ENCODE measurements at places on chromosomes 7 and 10.

- DNase-seq: no peak
These were observed 69.7 kb downstream of the CYP51A1 start for GRCh38 chr7:92064438-92065029.

- DNase-seq: no peak
These were observed 21.7 kb downstream of the SCD start for GRCh38 chr10:100368721-100369120.

DNA sequence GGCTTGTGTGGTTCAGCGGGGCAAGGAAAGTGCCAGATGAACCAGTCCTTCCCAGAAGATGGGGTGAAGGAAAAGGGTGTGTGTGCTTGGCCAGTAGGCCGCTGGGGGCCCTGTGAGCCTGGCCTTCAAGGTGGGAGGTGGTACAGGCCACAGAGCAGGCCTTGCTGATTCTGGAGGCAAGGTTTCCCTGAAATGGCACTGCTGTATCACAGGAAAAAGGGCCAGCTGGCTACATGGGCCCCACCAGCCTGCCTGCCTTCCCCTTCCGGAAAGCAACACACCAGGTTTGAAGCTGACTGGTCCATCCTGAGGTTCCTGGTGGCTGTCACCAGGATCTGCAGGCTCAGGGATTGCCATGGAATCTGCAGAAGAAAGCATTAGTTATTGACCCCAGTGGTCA lies 12.5 kb downstream of the MMRN2 start:
- no peak for DNase-seq

GRCh38 chr10:5466451-5467206 lies 32.7 kb downstream of the CALML5 start:
- peak; percentile 89 for DNase-seq

GRCh38 chr7:25313526-25313925 lies 85.2 kb upstream of the NPVF start:
- no peak for DNase-seq

GRCh38 chr7:32093415-32094408 lies 23.5 kb upstream of the PDE1C start:
- no peak for DNase-seq

- DNase-seq: no peak
These were observed 8.3 kb upstream of the ARHGAP12 start for GRCh38 chr10:31936933-31937332.

- no peak for DNase-seq
These were observed 56.6 kb upstream of the BET1 start for GRCh38 chr7:94060752-94061151.

GRCh38 chr10:68598978-68599770 lies 39.0 kb downstream of the TET1 start:
- peak; percentile 73 for DNase-seq

DNA sequence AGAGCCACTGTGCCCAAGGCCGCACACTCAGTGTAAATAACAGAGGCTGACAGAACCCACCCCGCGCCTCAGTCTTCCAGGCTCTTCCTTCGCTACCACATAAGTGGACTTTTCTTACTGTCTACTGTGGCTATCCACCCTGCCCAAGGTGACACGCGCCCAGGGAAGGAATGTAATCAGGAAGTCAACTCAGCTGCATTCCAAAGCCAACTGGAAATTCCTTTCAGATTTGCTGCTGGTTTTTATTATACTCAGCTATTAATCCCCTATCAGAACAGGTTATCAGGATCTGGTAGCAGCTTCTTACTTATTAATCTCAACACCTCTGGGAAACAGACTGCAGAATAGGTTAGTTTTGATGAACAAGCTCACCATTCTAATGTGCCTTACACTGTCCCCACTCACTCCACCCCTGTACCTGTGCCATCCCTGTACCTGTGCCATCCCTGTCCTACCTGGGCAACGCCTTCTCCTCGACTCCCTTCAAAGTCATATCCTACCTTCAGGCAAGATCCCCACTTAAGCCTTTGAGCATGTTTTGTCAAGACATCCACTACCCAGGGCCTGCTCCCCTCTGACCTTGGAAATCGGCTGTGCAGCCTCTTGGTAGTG lies 90.7 kb downstream of the NHLRC2 start:
- no peak for DNase-seq

GRCh38 chr7:121525155-121525819 lies 129.2 kb upstream of the FAM3C start:
- no peak for DNase-seq

GRCh38 chr10:73889014-73889413 lies 14.7 kb upstream of the CAMK2G start:
- DNase-seq: peak; percentile 66

DNA sequence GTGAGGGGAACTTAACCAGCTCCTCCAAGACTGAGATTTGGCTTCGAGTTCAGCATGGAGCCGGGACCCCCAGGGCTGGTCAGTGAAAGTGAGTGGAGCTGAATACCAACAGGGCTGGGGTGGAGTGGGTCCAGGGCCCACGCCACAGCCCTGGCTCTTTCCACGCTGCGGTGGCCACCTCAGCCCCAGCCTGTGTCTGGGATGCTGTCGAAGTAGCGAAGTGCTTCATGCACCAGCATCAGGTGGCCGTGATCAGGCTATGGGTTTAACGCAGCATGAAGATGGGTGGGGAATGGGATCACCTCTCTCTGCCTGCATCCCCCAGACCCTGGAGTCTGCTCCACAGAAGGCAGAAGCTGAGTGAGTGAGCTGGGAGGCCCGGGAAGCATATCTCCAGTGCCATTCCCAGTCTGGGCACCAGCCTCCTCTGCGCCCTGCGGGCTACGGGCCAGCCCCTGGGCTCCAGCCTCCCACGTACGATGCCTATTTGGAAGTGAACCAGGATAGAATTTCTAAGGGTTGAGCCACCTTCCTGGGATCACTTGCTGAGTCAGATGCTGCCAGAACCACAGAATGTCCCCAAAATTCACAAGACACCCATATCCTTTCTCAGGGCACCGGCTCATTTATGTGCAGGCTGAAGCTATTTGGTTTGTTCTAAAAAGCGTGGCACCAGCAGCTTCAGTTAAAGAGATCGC lies 131.1 kb upstream of the CHST15 start:
- no peak for DNase-seq

GRCh38 chr7:108066486-108066885 lies 63.5 kb upstream of the LAMB1 start:
- no peak for DNase-seq

GRCh38 chr7:70571403-70571934 lies 560.5 kb upstream of the GALNT17 start:
- DNase-seq: peak; percentile 49

- DNase-seq: no peak
These were observed 75.3 kb downstream of the HIBADH start for GRCh38 chr7:27587429-27587828.

- peak; percentile 57 for DNase-seq
These were observed 244.8 kb downstream of the BAMBI start for GRCh38 chr10:28922127-28922526.

- no peak for DNase-seq
These were observed 25.7 kb upstream of the LOXL4 start for GRCh38 chr10:98293550-98294269.

DNA sequence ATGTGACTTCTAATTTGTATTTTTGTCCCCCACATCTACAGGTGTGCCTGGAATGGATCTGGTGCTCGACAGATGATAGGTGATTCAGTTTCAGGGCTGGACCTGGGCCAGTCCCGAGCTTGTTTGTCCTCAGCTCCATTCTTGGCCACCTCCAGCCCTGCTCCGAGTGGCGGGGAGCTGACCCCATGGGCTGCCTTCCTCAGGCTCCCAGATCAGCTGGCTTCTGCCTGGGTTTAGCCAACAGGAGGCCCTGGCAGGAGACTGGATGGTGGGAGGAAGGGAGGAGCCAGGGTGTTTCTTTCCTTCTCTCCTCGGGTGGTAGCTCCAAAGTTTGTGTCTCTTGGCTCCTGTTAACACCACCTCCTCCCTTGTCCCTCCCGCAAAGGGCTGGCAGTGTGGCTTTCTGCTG lies 75.2 kb downstream of the CDH23 start:
- no peak for DNase-seq

DNA sequence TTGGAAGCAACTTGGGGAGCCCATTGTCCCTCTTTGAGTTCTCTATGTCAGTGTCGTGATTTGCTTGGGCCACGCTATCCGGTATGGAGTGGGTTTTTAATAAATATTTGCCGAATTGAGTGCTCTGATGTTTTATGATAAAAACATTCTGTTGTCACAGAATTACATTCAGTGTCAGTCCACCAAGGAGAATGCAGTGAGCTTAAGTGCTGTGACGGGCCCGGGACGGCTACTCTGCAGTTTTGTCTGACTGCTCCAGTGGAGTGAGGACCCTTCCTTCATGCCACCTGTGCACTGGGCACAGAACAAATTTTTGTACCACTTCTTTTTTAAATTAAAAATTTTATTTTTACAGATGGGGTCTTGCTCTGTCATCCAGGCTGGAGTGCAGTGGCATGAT lies 76.0 kb downstream of the CARD11 start:
- DNase-seq: no peak

DNA sequence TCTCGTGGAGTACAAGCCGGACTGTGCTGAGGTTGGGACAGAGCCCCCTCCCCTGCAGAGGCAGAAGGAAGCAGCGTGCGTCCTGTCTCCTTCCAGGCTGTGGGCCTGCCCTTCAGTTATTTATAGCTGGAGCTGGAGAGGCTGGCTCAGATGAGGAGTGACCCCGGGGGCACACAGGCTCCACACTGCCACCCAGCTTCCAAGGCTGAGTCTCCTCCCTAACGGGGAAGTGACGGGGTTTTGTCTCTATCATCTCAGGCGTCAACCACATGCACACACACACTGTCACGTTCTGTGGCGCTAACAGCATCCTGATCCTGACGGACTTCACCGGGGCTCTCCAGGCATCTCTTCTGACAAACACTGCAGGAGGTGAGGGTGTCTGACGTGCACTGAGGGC lies 25.4 kb downstream of the AMZ1 start:
- peak; percentile 59 for DNase-seq

DNA sequence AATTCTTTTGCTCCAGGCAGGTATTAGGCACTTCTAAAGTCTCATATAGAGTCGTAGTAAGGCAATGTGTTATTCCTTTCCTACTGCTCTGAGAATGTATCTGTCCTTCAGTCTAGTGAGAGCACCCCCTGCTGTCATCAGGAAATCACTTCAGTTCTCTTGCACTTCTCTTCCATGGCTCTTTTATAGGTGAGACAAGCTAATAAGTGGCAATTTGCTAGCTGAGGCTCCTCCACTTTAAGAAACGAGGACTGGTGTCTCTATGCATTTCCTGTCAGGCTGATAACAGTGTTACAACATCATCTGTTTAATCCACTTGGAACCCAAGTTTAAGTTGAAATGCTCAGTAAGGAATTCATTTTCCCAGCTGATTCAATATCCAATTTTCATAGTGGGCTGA lies 350.6 kb downstream of the TFEC start:
- peak; percentile 70 for DNase-seq

DNA sequence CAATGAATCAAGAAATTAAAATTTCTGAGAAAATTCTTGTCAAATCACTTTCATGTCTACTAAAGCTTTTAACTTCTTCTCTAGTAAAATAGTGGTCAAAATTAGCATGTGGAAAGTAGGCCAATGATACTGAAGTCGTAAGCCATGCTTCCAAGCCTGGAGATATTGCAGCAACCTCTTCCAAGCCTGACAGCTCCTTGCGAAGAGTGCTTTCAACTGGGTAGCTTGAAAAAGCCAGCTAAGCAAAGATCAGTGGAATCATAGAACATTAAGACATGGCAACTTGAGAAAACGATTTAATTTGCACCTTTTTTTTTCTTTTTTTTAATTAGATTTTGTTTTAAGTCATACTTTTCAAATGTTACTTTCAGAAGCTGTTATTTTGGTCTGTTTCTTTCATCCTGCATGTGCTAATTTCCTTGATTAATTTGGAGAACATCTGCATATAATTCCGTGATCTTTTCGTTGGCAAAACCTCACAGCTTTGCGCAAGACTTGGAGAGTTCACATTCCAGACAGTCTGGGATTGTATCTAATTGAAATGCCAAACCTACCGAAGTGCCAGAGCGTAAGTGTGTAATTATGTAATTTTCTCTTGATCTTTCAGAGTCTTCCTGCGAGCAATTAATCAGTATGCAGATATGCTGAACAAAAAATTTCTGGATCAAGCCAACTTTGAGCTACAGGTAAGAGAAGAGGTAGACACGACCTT lies 142.2 kb upstream of the INSYN2A start:
- DNase-seq: no peak

- DNase-seq: no peak
These were observed 64.9 kb upstream of the PITRM1 start for GRCh38 chr10:3237530-3237929.

GRCh38 chr7:2444476-2444875 lies 31.7 kb downstream of the GRIFIN start:
- no peak for DNase-seq

DNA sequence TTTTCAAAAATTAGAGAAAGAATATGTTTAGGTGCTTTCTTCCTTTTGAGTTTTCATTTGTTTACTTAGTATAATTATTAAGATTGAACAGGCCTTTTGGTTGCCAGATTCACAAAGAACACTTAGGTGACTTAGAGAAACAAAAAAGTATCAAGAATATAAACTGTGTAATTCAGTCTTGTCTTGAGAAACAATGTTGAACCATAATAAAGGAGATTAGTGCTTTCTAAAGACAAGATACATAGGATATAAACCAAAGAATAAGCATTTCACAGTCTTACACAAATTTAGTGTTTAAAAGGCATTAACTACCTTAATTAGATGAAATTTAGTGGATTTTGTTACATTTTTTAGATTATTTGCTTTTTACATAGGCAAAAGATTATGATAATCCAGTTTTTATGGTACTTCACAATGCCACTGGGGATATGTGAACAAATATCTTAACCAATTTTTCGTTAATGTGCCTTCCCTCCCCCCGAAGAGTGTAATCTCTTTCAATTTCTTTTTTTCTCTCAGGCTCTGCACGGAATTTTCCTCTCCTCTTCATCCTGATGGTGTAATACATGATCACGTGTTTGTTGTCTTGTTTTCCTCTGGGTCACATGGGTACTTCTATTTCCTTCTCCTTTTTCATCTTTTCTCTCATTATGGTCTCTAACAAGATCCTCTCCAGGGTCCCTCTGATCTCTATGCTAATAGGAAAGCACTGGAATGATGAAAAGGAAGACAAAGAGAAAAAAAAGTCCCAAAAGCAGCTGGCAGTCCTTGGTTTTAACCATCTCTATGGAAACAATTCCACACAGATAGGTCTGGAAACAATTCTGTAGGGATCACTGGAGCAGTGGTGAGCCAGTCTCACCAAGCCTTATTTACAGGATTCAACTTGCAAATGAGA lies 3.7 kb upstream of the HNRNPH3 start:
- no peak for DNase-seq

DNA sequence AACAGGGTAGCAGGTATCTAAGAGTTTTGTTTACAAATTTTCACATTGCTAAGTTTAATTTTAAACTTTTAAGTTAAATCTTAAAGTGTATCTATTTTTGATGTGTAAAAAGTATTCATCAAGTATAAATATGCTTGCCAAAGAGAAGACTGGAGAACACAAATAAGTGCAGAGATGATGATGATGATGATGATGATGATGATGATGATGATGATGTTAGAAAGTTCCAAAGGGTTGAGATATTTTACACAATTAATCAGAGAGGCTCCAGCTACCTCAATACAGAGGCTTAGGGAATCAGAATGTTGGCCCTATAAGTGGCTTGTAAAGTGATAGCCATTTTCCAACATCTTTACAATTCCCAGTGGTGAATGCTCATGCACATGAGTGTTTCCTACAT lies 209.0 kb upstream of the NPVF start:
- DNase-seq: no peak

GRCh38 chr10:24929056-24929544 lies 23.3 kb downstream of the PRTFDC1 start:
- DNase-seq: no peak

Measured in endodermal cell (in vitro differentiated cells).